ENCODE measurements at places on chromosomes 1 and 21.
A peak's percentile ranks its signal among the peaks of the same experiment; 100 is the strongest.

- DNase-seq, result no peak
Observed at GRCh38 chr21:25441835-25442234, 165.4 kb downstream of the MRPL39 start.

DNA sequence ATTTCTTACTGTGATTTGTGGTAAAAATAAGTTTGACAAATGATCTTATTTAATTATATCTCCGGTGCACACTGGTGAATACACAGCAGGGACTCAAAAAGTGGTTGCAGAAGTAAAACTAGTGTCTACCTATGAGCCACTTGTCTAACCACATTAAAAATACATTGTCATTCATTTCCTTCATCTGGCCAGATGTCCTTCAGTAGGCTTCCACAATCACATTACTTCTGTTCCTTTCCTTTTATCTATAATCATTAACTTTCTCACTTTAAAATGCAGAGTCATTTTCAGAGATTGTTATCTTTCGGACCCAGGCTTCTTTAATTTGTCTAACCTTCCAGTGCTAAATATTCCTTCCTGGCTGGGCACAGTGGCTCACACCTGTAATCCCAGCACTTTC, 3.0 kb downstream of the RBBP5 start:
- DNase-seq, result no peak

DNA sequence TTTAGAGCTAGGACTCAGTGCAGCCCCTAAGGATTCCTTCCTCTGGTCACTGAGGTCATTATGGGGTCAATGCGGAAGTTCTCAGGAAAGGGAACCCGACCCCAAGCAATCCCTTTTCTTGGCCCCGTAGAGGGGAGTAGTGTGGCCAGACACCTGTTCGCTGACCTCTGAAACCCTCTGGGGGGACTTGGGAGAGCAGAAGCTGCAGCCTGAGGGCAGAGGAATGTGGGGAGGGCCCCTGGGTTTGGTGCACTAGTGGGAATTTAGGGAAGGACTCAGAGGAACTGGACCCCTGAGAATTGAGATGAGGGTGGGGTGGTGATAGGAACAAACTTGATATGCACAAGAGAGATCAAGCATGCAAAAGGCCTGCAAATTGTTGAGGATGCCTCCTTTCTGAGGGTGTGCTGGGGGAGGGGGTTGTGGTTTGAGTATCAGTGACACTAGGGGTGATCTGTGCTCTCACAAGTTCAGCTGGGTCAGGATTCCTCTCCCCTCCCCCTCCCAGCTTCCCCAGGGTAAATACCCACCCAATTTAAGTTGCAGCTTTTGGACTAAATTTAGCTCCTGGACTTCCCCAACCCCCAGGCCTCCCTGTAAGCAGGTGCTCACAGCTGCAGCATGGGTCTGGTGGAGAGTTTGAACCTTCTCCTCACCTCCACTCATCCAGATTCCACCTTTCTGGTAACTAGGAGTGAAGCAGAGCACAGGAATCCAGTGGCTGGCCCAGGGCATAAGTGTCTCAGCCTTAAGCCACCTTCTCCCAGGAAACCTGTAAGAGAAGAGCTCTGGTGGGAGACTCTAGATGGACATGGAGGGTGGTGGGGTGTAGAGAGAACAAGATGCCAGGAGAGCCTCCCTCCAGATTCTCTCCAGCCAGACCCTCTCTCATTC, 13.5 kb downstream of the ADAMTSL4 start:
- no peak for DNase-seq

DNA sequence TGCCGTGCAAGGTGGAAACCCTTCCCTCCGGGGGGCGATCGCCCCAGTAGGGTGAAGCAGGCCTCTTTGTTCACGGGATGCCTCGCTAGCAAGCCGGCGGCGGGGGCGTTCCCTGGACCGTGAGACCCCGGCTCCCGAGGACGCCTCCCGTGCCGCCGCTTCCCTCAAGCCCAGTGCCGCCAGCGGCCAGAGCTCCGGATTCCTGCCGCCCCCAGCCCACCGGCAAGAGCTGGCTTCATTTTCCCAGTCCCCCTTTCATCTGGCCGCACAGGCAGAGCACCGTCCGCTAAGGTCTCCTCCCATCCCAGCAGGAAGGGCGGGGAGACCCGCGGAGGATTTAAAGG, 16.3 kb downstream of the IER5 start:
- DNase-seq, result no peak

DNA sequence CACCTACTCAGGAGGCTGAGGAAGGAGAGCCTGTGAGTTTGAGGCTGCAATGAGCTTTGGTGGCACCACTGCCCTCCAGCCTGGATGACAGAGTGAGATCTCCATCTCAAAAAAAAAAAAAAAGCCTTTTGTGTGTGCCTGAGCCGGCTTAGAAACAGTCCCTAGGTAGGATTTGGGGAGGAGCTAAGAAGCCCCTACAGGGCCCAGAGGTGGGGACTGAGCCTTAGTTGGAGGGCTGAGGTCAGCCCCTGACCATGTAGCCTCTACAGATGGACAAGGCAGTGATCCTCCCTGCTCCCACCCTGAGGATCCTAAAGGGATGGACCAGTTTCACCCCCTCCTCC, 2.5 kb downstream of the ADAMTSL4 start:
- no peak for DNase-seq

GRCh38 chr1:35707601-35708440, 10.9 kb downstream of the C1orf216 start:
- DNase-seq, result peak; percentile 64

DNA sequence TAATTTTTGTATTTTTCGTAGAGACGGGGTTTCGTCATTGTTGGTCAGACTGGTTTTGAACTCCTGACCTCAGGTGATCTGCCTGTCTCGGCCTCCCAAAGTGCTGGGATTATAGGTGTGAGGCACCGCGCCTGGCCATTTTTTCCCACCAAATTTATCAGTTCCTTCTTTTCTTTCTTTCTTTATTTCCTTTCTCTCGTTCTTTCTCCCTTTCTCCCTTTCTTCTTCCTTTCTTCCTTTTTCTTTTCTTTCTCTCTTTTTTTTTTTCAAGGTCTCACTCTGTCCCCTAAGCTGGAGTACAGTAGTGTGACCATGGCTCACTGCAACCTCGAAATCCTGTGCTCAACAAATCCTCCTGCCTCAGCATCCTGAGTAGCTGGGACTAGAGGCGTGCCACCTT, 26.4 kb downstream of the MFSD2A start:
- DNase-seq, result no peak

Data from NCI-H446 (cell line).